ENCODE measurements at places on chromosomes 1 and 21.
A peak's percentile ranks its signal among the peaks of the same experiment; 100 is the strongest.

DNA sequence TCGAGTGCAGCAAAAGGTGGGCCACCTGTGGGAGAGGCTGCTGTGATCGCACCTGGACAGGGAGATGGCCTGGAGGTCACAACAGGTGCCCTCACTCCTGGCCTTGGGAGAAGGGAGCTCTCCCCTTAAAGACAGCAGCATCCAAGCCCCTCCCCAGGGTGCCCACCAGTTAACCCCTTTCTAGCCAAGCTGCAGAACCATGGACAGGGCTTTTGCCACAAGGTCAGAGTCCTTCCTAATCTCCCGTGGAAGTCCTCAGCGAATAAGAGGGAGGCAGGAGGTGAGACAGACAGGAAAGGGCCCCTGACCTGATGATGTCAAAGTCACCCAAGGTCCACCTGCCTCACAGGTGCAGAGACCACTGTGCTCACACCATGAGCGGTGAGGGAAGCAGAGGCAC lies 1.7 kb downstream of the CNTN2 start:
- DNase-seq, result no peak

DNA sequence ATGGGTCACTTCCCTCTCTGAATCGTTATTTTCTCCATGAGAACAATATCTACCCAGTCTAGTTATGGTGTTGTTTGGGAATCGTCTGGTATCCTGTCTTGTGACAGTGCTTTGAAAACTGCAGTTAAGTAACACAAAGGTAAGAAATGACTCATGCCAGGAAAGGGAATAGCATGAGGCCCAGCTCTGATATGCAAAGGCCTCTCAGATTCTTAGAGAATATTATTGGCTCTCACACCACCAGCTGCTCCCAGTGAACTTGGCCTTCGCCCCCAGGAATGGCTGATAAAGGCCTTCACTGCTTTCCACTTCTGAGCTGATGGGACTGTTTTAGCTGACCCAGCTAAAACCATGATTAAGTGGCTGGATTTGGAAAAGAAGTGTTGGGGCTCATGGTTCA lies 27.1 kb downstream of the NEK2 start:
- no peak for DNase-seq

GRCh38 chr1:27416387-27417111 lies 24.1 kb downstream of the GPR3 start:
- DNase-seq, result peak; percentile 68

DNA sequence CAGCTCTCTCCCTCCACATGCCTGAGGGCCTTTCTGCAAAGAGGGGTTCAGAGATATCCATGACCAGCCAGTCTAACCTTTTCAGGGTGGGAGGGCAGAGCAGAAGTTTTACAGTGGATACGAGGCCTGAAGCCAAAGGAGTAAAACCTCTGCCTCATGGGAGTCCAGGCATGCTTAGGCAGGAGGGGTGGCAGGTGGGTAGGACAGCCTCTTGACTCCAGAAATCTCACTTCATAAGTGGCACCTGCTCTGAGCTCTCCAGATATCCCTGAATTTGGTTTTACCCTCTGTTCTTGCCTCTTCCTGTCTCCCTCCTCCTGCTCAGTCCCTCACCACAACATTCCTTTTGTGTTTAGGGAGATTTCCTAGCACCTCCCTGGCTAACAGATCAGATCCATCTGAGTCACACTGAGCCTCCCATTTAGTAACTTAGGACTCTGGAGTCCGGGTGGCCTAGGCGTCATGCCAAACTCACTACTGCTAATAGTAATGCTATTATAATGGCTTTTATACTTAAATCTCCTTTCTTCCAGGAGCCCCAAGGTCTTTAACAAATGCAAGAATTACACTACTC lies 201.0 kb downstream of the HS2ST1 start:
- no peak for DNase-seq

DNA sequence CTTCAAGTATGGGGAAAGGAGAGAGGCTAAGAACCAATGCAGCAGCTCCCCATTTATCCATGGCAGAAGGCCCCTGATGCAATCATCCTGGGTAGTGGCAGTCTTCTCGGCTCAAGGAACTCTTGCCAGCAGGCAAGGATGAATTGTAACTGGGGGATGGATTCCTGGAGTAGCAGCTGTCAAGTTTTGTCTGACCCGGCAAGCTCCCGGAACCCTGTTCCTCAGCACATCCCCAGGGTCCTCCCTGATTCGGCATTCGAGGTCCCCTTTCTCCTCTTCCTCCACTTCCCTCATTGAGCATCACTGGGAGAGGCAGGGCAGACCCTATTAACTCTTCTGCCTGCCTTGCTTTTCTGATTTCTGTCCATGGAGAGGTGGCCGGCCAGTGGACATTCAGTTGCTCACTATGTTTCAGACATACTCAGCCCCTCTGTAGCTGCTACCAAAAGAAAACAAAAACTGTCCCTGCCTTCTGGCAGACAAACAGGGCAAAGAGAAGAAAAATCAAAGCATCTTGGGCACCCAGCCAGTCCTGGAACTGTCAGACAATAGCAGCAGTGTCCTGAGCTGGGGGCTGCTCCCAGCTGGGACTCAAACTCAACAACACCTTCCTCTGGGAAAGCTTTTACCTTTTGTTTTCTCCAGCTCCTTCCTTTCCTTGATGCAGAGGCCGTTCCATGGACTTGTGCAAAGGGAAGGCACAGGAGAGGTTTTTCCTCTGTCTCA lies 5.6 kb upstream of the PTCH2 start:
- no peak for DNase-seq

GRCh38 chr1:153985341-153985912 lies 712 bp downstream of the RAB13 start:
- no peak for DNase-seq

DNA sequence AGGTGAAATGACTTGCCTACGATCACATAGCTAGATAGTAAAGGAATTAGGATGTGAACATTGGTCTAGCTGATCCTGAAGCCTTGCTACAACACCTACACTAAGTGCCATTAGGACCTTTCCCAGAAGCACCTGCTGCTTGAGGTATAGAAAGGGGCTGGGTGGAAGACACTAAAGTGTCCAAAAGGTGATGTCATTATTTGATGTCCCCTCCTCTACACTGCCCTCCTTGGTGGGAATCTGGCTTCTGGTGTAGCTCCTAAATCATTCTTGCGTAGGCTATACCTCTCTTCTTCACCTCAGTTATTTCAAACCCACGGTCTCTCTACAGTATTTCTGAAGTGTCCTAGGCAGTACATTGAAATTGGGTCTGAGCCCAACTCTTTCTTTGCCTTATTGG lies 132.5 kb upstream of the FGGY start:
- DNase-seq, result no peak

DNA sequence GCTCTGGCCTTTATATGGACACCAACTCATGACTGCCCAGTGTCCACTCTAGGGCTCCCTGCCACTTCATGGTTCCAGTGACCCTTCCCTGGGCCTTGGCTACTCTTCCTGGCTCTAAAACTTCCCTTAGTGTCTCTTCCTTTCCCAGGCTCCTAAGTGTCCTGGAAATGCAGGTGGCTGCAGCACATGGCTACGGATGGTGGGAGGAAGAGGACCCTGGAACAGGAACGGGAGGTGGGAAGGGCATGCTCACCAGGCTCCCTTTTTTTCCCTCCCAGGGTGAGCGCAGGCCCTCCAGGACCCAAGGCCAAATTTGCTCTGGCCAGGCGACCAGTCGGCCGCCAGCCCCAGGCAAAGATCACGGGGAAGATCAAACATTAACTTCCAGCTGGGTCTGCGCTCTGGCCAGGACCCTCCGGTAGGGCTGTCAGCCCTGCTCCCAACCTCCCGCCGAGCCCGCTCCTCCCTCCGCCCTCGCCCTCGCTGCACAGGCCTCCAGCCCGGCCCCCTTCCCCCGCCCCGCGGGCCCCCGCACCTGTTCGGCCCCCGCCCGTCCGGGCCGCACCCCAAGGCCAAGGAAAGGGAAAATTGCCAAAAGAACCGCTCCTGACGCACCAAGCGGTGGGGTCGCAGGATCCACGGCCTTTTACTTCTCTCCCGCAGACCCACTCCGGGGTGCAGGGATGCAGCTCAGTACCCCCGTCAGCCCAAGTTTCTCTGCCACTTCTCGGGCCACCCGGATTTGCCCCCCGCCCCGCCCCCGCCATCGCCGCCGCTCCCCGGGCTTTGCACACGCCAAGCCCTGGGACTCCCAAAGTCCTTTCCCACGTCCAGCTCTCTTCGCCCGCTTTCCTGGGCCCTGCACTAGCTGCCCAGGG lies 894 bp downstream of the TCEA3 start:
- no peak for DNase-seq

DNA sequence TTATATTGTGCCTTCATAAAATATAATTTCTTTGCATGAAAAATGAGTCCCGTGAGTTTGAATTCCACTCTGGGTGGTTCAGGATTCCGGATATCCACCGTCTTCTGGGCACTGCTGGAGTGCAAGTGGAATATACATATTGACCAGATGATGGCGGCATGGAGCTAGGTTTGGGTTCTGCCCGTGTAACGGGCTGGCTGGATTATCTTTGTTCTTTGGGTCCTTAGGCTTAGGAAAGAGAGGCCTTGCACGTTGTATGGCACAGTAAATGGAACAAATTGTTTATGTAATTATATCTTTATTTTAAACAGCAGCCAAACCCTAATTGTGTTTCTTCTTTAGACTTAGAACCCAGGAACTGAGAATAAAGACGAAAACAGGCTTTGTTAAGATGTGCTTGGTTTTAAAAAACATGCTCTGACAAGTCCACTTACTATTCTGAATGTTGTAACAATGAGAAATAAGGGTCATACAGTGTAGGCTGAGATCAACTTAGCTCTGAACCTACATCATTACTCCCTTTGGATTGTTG lies 13.5 kb upstream of the ACBD6 start:
- DNase-seq, result peak; percentile 59

DNA sequence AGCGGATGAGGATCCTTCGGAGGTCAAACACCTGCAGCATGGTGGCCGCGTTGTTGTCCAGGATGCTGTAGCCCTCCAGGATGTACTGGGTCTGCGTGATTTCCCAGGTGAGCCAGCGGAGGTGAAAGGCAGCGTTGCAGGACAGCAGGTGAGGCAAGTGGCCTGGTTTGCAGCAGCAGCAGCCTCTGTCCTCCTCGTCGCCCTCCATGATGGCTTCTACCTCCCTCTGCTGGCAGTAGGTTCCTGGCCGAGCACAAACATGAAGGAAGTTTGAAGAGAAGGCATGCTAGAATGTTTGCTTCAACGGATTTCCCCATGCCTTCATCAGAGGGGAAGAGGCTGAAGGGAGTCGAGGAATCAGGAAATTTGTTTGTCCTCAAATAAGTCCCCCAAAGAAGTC lies 74.7 kb downstream of the NTPCR start:
- DNase-seq, result no peak

DNA sequence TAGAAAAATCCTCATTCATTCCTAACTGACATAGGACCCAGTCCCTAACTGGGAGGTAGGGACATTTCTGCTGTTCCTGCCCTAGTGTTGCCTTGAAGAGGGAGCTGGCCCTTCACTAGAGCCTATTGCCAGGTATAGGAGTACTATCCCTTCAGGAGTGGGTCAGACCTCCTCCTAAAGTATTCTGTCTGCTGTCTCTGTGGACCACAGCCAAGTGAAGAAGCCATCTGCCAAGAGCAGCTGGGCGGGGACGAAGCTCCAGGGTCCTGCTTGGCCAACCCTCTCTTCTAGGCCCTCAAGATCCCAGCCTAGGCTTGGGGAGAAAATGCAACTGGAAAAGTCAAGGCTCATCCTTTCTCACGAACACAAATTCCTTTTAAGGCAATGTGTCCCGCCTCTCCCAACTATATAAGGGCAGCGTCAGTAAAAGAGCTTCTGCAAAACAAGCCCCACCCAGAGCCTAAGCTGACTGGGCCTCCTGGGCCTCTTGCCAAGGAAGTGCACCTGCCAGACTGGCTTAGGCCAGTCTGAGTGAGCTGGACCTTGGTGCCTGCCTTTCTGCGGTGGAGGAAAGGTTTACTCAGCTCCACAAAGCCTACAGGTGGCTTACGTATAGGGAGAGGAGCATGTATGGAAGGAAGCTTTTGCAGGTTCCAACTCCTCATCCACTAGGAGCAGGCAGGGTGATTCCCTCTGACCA lies 638 bp upstream of the TUFT1 start:
- DNase-seq, result peak; percentile 35

DNA sequence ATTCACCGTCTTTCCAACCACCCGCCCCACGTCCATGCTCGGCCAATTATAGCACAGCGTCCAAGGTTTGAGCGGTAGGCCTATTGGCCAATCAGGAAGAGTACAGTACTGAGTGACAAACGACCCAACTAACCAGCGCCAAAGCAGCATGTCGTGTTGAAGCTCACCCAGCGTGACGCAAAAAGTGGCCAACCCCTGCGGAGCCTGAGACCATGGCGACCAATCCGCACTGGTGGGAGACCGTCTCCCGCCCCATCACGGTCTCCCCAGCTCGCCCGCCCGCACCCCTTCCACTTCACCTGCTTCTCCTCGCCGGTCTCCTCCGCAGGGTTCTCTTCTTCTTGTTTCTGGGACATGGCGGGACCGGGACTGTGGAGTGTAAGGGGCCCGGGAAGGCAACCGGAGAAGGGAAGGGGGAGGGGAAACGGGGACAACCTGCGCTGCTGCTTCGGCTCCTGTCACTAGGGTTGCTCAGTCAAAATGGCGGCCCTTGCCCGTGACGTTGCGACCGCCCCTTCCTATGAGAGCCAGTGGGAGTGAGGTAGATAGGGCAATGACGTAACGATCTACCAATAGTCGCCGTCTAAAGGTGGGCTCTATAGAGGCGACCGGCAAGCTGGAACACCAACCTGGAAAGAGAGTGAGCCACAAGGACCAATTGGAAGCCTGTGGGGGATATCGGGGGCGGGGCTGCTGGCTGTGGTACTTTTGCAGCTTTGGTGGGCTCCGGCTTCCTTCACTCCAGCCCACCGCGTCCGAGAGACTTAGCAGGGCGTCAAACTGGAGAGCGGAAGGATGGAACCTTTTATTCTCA lies at the start of gene ENSA:
TSS of gene ENSA (minus strand) at position 498 of the 814 bp plus-strand sequence. CDS start at position 356, 142 bp downstream.
- DNase-seq, result peak; percentile 97

GRCh38 chr1:48005253-48006117 lies 8.3 kb upstream of the TRABD2B start:
- DNase-seq, result no peak

Data from CD4-positive, alpha-beta T cell treated with Interleukin-6 at 100 ng/mL for 8 hours (primary cell).